Left renal pelvis (tissue), 4 donors: ENCODE measurements at places on chromosomes 4 and X. TPM values are rescaled to one million over a fixed set of nuclear protein-coding genes. Genes with fewer than 3 reads are reported as not detected.

RAB39B gene
- polyA plus RNA-seq: 3.6 TPM

DNA sequence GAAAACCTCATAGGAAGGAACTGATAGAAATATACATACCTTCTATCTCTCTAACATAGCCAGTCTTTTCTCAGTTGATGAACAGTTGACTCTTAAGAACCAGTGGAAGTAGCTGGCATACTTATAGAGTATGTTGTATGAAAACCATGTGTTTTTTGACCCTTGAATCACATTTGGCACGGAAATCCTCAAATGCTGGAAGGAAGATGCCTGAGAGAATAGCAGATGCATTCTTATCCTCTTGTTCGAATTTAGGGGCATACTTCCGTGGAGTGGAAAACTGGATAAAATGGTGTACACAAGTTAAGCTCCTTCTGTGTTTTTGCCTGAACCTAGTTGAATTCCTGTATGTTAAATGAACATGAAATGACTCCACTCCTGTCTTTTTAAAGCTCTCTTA is 145.5 kb downstream of the PCDH7 start:
- DNase-seq: no peak

DNA sequence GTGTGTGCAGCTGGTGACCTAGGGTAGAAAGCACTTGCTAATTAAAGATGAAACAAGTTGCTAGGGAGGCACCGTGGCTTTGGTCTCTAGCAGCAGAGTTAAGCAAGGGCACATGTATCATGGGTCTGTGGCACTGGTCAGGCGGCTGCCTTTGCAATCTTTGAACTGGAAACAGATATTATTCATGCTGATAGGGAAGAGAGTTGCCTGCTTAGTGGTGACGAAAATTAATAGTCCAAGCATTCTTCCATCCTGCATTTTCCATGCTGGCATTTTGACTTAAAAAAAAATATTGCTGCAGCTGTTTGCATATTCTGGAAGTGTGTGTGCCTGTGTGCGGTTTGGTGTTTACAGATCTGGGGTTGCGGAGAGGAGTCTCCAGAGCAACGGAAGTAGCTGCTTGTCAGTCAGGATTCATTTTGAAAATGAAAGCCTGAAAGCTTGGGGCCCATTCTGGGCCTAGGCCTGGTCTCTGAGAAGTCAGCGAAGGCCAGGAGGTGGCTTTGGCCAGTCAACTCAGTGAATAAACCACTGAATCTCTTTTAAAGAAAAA is 2.3 kb upstream of the SOWAHD start:
- no peak for DNase-seq

GRCh38 chrX:134459683-134460004 is 321 bp upstream of the HPRT1 start:
- no peak for DNase-seq

- no peak for DNase-seq
These were observed 39.3 kb downstream of the SLAIN2 start for GRCh38 chr4:48380583-48381167.
